DND-41 (cell line): ENCODE measurements at places on chromosomes 5 and 9.

GRCh38 chr5:998246-999031 lies 10.2 kb upstream of the NKD2 start:
- peaks cover 44% of the 10 kb centered on the region for H3K4me1 ChIP-seq
- no peak overlapping the region for H3K4me3 ChIP-seq
- H3K27ac ChIP-seq, result no peak overlapping the region
- no peak for DNase-seq

DNA sequence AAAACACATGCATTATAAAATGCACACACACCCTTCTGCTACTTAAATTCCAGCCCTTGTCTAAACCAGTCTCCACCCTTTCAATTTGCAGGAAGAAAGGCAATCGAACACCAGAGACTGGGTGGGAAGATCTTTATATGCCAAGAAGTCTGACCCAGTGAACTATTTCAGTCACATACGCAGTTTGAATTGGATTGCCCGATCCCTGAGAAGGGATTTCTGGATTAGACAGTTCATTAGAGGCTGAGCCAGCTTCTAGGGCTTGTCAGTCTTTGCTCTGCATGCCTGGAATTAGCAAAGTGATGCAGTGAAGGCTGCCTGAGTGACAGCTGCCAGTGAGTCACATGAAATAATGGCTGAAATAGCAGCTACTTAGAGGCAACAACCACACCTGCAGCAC lies 159.9 kb downstream of the PPP2R2B start:
- no peak for DNase-seq
- H3K4me1 ChIP-seq, result no peaks in the 10 kb centered on the region
- no peak overlapping the region for H3K27ac ChIP-seq

DNA sequence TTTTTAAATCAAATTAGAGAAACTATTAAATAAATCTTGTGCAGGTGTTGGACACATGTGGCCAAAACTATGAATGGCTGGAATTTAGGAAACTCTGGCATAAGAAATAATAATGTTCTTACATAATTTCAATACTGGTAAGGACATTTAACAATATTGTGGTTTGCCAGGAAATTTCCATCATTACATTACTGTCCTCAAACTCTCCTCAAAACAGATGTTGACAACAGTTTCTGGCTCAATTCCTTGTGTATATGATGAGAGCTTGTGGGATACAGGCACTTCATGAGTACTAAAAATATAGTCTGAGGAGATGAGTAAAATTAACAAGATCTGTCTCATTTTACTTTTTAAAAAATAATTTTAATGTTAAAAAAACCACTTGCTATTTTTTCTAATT lies 27.9 kb downstream of the MCTP1 start:
- no peak overlapping the region for H3K4me3 ChIP-seq
- H3K27me3 ChIP-seq, result peaks cover 6% of the 10 kb centered on the region
- H3K36me3 ChIP-seq, result no peaks in the 10 kb centered on the region
- no peak overlapping the region for H3K27ac ChIP-seq
- no peak for DNase-seq

- no peaks in the 10 kb centered on the region for H3K27me3 ChIP-seq
- H3K36me3 ChIP-seq, result no peaks in the 10 kb centered on the region
- H3K27ac ChIP-seq, result no peak overlapping the region
- no peak for DNase-seq
Measured at GRCh38 chr5:142779163-142779840, 9.1 kb downstream of the ARHGAP26 start.

DNA sequence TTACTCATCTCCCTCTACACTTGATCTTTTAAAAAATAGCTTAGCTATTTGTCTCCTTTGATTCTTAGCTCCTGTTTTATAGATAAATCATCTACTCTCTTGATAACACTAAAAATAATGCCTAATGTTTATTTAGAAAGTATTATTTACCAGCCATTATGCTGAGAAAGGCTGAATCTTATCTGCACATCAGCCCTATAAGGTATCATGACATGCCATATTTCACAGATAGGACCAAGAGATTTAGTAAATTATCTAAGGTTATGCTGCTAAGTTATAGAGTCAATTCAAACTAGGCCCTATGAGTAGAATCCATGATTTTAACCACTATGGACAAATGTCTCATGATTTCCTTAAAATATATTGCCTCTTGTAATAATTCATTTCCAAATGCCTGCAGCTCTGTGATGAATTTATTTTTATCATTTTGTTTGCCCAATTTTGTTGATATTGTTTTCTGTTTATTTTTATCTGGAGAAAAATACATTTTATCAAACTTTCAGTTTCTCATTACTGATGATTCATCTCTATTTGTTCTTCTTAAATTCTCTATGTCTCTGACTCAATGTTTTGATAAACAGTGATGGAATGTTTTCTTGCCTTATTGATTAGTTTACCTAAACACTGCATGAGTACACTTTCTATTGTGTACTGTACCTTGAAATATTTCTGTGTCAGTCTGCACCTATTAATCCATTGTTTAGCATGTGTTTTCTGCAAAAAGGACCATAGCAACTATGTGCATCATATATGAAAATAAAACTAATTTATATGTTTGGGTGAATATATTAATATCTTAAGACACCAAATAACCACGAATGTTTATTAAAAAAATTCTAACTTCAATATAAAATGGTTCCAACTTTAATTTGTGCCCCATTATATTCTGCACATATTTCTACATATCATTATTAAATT lies 300.8 kb downstream of the CDH9 start:
- H3K36me3 ChIP-seq, result no peaks in the 10 kb centered on the region
- DNase-seq, result no peak

GRCh38 chr5:76819851-76820525 lies 1.2 kb downstream of the F2RL1 start:
- H3K36me3 ChIP-seq, result no peaks in the 10 kb centered on the region
- no peak overlapping the region for H3K4me3 ChIP-seq
- DNase-seq, result no peak
- H3K27ac ChIP-seq, result no peak overlapping the region

DNA sequence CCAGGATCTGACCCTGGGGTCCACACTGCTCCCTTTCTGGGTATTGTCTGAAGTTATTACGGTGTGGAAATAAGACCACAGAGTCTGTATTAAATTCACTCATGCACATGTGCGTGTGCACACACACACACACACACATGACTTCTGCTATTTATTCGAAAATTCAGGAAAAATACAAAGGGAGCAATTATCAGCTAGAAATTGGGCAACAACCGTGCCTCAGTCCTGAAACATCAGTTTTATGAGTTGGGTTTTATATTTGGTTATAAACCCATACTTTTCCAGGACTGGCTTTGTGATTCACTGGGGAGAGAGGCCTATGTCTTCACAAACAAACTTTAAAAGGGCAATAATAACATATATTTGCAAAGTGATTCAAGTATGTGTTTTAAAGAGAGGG lies 90.2 kb downstream of the ANGPTL2 start:
- no peak overlapping the region for H3K4me3 ChIP-seq
- no peaks in the 10 kb centered on the region for H3K36me3 ChIP-seq
- H3K4me1 ChIP-seq, result no peaks in the 10 kb centered on the region
- peaks cover 65% of the 10 kb centered on the region for H3K27me3 ChIP-seq
- DNase-seq, result no peak
- no peak overlapping the region for H3K27ac ChIP-seq

DNA sequence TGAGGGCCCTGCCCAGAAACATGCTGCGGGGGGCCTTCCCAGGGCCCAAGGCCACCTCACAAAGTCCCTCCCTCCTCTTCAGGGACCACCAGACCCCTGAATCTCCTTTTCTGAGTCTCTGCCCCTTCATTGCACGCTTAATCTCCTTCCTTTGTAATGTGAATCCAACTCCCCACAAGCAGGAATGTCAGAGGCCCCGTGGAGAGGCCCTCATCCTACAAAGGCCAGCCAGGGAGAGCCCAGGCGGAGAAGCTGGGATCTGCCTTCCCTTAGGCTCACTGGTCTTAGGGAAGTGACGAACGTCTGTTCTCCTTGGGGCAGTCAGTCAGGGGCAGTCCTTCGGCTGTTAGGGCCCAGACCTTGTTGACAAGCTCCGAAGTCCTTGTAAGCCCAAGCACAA lies 2.3 kb downstream of the SMIM33 start:
- no peaks in the 10 kb centered on the region; the same call in 1 of the 2 replicates for H3K36me3 ChIP-seq
- no peak overlapping the region for H3K4me3 ChIP-seq
- no peaks in the 10 kb centered on the region for H3K27me3 ChIP-seq
- DNase-seq, result no peak
- H3K27ac ChIP-seq, result 0 out of 2 replicates have a peak overlapping the region, but pooled peaks have one; percentile 70

GRCh38 chr5:78078858-78079257 lies 215.6 kb downstream of the AP3B1 start:
- DNase-seq, result no peak
- H3K4me1 ChIP-seq, result no peaks in the 10 kb centered on the region

- DNase-seq, result no peak
- H3K27me3 ChIP-seq, result no peaks in the 10 kb centered on the region
Measured at GRCh38 chr9:137353223-137354152, 51.4 kb upstream of the NRARP start.

GRCh38 chr5:45038366-45038987 lies 229.7 kb downstream of the MRPS30 start:
- no peak overlapping the region for H3K27ac ChIP-seq
- H3K4me3 ChIP-seq, result no peak overlapping the region
- H3K4me1 ChIP-seq, result no peaks in the 10 kb centered on the region

GRCh38 chr5:76273206-76273885 lies 129.7 kb upstream of the IQGAP2 start:
- no peak overlapping the region for H3K4me3 ChIP-seq
- H3K4me1 ChIP-seq, result no peaks in the 10 kb centered on the region
- no peaks in the 10 kb centered on the region for H3K27me3 ChIP-seq
- no peak for DNase-seq
- H3K36me3 ChIP-seq, result no peaks in the 10 kb centered on the region

DNA sequence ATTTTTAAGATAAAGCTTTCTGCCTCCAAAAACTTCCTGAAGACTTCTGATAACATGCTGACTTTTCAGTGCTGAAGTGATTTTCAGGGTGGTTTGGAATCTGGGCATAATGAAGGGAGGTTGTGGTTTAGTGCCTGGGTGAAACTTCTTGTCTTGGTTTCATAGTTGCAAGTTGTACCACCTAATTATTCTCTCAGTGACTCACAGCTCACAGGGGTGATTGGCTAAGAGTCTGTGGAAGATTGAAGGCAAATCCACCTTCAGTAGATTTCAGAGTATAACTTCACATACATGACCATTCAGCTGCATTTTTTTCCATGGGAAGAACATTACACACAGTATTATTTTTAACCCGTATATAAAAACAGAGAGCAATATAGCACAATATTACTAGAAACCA lies 199.9 kb downstream of the PTTG1 start:
- H3K27me3 ChIP-seq, result no peaks in the 10 kb centered on the region
- H3K4me3 ChIP-seq, result no peak overlapping the region
- no peak for DNase-seq
- H3K36me3 ChIP-seq, result no peaks in the 10 kb centered on the region
- peaks cover 28% of the 10 kb centered on the region for H3K4me1 ChIP-seq

DNA sequence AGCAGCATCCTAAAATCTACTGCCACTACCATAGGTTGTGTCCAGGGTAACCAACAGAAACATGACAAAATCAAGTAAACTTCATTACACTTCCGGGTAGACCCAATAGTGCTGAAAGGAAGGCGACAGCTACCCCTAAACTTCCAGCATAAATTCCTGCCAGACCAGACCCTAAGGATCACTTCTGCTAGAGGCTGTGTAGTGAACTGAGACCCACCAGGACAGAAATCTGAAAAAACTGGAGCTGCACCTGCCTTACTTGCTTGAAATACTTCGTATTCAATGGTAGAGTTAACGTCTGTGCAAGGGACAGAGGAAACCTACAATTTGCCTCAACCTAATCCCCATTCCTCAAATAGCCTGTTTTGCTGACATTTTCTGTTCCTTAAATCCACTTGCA lies 1.0 kb upstream of the SECISBP2 start:
- H3K36me3 ChIP-seq, result peaks cover 78% of the 10 kb centered on the region
- peaks cover 83% of the 10 kb centered on the region for H3K4me1 ChIP-seq
- H3K4me3 ChIP-seq, result peak overlapping the region; percentile 77; the same call in 1 of the 2 replicates
- no peaks in the 10 kb centered on the region for H3K27me3 ChIP-seq
- H3K27ac ChIP-seq, result peak overlapping the region; percentile 93

DNA sequence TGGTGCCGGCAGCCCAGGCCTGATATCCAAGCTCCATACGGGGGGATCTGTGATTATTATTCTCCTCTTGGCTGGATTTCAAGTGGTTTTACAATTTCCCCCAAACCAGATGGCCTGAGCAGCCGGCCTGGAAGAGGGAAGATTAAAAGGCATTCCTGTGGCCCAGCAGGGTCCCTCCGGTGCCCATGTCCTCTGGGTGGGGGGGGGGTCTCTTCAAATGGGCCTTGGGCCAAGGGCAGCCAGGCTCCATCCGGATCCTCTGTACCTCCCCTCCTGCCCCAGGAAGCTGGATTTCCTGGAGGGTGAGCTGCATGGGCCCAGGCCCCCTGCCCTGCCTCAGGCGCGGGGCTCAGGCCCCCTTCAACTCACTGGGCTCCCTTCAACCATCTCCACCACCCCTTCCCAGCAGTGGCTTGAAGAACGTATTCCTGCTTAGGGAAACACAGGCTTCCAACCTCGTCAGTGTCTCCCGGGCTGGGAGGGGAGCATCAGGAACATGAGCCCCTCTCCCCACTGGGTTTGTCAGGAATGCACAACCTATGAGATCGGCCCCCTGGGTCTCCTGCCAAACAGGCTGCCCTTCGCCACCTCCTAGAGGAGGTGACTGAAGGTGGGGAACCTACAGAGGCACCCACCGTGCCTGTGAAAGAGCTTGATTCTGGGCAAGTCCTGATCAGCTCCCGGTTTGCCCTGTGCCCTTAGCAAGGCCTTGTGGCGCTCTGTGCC lies 62.9 kb upstream of the ORM1 start:
- DNase-seq, result no peak
- H3K27ac ChIP-seq, result no peak overlapping the region
- no peaks in the 10 kb centered on the region for H3K36me3 ChIP-seq
- H3K4me3 ChIP-seq, result no peak overlapping the region

DNA sequence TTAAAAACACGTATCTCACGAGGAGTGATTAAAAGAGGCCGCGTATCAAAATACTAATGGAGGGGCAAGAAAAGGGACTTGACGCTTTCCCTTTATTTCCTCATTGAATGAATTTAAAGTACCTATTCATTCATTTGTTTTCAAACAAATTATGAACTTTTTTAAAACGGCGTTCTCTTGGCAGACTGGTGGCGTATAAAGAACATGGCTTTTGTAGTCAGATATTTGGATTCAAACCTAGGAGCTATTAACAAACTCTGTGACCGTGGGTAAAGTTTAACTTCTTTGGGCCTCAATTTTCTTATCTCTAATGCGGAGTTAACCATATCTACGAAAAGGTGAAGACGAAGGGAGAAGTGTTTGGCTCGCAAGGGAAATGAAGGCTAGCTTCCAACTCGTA lies 876 bp downstream of the CAAP1 start:
- peaks cover 34% of the 10 kb centered on the region for H3K4me1 ChIP-seq
- H3K4me3 ChIP-seq, result peak overlapping the region; percentile 96
- peak overlapping the region; percentile 99 for H3K27ac ChIP-seq
- H3K27me3 ChIP-seq, result no peaks in the 10 kb centered on the region
- H3K36me3 ChIP-seq, result peaks cover 12% of the 10 kb centered on the region
- no peak for DNase-seq

GRCh38 chr5:53017383-53017782 lies 28.2 kb downstream of the ITGA2 start:
- no peak overlapping the region for H3K4me3 ChIP-seq
- H3K27me3 ChIP-seq, result no peaks in the 10 kb centered on the region
- no peak for DNase-seq
- H3K4me1 ChIP-seq, result no peaks in the 10 kb centered on the region
- H3K36me3 ChIP-seq, result no peaks in the 10 kb centered on the region
- no peak overlapping the region for H3K27ac ChIP-seq

- no peak overlapping the region for H3K27ac ChIP-seq
- H3K27me3 ChIP-seq, result no peaks in the 10 kb centered on the region
- no peaks in the 10 kb centered on the region; the same call in 1 of the 2 replicates for H3K36me3 ChIP-seq
- DNase-seq, result no peak
- H3K4me1 ChIP-seq, result no peaks in the 10 kb centered on the region
Measured at GRCh38 chr9:112135706-112136105, 39.4 kb downstream of the SUSD1 start.
